Upper lobe of right lung (tissue), 1 donor: ENCODE measurements at places on chromosomes 7 and 10. TPM values are rescaled to one million over a fixed set of nuclear protein-coding genes. Genes with fewer than 3 reads are reported as not detected.

The ECHDC3 gene
- total RNA-seq: 39.4 TPM

The TMEM176A gene
- total RNA-seq: 63.7 TPM

The IKZF1 gene
- 41.4 TPM for total RNA-seq

The ATRNL1 gene
- total RNA-seq: 0.93 TPM

The PDLIM1 gene
- total RNA-seq: 190 TPM

The SH2B2 gene
- total RNA-seq: 13.2 TPM

The CALCR gene
- not detected for total RNA-seq

DNA sequence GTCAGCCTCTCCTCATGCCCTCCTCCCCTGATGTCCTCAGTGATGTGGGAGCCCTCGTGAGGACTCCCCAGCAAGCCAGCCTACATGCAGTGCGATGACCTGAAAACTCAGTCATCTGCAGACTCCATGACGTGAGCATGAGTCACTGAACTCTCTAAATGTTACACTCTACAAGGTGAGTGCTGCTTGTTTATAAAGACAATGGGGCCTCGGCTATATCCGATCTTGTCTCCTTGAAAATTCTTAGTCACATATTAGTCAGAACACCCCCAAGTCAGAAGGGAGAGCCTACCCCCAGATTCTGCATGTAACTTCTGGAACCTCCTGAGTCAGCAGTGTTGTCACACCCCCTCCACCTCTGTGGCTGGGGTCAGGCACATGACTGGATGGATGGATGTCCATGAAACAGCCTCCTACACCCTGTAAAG lies 673.8 kb downstream of the INHBA start:
- no peak overlapping the region for H3K4me3 ChIP-seq
- H3K27ac ChIP-seq: no peak overlapping the region
- H3K36me3 ChIP-seq: no peaks in the 10 kb centered on the region
- no peak for DNase-seq
- H3K27me3 ChIP-seq: no peaks in the 10 kb centered on the region

DNA sequence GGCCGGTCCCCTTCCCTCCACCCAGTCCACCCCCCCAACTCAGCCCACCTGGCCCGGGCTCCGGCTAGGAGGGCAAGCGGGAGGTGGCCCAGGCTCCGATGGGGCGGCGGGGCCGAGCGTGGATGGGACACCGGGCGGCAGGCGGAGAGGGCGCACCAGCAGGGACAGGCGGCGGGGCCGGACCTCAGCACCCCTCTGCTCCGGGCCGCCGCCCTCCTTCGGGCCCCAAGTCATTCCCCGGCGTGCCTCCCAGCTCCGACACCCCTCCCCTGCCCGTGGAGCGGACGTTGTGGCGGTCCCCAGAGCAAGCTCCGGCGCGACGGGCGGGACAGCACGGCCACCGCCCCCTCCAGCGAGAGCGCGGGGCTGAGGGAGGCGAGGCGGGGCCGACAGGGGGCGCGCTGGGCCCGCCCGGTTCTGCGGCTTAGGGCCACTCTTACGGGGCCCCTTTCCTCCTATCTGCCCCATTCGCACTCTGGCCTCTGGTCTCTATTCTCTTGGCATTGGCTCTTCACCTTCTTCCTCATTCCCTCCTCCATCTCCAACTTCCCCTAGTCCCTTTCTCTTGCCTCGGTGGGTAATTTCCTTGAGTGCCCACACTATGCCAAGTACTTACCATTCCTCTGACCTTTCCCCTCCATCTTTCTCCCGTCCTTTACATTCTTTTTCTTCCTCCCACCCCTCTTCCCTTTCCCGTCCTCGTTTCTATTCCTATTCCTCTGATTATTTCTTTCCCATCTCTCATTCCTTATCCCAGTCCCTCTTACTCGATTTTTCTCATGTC lies 701 bp upstream of the GBX1 start:
- peaks cover 64% of the 10 kb centered on the region for H3K27me3 ChIP-seq
- H3K36me3 ChIP-seq: no peaks in the 10 kb centered on the region
- no peak overlapping the region for H3K27ac ChIP-seq
- H3K4me1 ChIP-seq: peaks cover 8% of the 10 kb centered on the region

- H3K27me3 ChIP-seq: no peaks in the 10 kb centered on the region
- DNase-seq: peak; percentile 79
These were observed 22.2 kb upstream of the TPST1 start for GRCh38 chr7:66182920-66183319.

DNA sequence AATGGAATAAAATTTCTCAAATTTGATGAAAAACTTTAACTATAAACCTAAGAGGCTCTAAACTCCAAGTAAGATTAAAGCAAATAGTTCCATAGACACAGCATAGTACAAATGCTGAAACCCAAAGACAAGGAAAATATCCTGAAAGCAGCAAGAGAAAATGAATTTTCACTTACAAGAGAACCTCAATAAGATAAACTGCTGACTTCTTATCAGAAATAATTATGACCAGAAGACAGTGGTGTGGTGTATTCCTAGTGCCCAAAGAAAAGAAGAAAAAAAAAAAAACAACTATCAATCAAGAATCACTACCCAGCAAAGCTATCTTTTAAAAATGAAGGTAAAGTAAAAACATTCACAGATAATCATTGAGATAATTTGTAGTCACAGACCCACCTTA lies 106.3 kb downstream of the DYNC1I1 start:
- no peak overlapping the region for H3K27ac ChIP-seq
- no peaks in the 10 kb centered on the region for H3K36me3 ChIP-seq
- no peak overlapping the region for H3K4me3 ChIP-seq
- no peaks in the 10 kb centered on the region for H3K27me3 ChIP-seq
- no peaks in the 10 kb centered on the region for H3K4me1 ChIP-seq

GRCh38 chr10:86585037-86585929 lies 63.7 kb upstream of the WAPL start:
- peaks cover 2% of the 10 kb centered on the region for H3K4me1 ChIP-seq
- no peaks in the 10 kb centered on the region for H3K36me3 ChIP-seq
- DNase-seq: peak; percentile 84
- H3K27me3 ChIP-seq: no peaks in the 10 kb centered on the region
- no peak overlapping the region for H3K27ac ChIP-seq

GRCh38 chr10:72616716-72617115 lies 9.2 kb downstream of the MICU1 start:
- H3K27ac ChIP-seq: no peak overlapping the region
- no peak overlapping the region for H3K4me3 ChIP-seq
- no peaks in the 10 kb centered on the region for H3K27me3 ChIP-seq

DNA sequence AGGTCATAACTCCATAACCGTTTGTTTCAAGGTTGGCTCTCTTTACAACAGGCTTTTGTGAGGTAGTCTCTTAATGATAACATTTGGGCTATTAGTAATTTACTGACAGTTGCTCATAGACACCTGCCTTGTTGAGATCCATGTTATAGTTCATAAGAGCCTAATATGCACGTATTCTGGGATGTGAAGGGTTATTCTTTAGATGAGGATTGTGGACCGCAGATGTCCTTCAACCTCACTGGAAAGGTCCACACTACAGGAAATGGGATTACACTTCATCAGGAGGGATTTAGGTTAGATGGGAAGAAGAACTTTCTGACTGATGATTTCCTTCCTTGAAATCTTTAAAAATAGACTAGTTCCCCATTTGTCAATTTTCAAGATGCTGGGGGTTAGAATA lies 62.8 kb downstream of the SAMD9 start:
- no peaks in the 10 kb centered on the region for H3K36me3 ChIP-seq
- no peak overlapping the region for H3K4me3 ChIP-seq
- H3K4me1 ChIP-seq: no peaks in the 10 kb centered on the region
- H3K27ac ChIP-seq: no peak overlapping the region
- DNase-seq: no peak
- no peaks in the 10 kb centered on the region for H3K27me3 ChIP-seq
